ENCODE measurements at places on chromosomes 7 and 10.

DNA sequence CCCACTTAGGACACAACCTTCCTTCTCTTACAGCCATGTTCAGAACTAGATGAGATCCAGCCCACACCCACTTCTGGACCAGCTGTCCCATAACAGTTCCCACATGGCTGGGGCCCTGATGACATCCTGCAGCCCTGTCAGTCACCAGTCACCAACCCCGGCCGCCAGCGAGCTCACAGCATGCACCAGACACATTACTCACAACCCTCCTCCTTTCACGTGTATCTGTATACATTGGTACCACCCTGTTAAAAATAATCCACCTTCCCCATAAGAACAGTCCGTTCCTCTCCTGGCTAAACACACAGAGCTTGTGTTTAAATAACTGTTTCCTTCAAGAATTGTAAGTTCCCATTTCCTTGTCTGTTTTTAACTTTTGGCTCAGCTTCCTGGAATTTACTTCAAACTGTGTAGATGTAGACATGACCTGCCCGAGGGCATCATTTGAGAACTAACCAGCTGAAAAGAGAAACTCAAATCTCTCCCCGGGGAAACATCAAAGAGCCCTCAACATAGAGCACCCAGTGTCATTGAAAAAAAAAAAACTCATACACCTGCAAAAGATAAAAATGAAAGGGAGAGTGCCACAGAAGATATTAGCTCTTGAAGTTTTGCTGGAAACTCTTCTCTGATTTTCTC is 26.0 kb upstream of the PRLHR start:
- DNase-seq: peak; percentile 24

- DNase-seq: no peak
These were observed 118.2 kb downstream of the PRPF18 start for GRCh38 chr10:13704964-13705363.

DNA sequence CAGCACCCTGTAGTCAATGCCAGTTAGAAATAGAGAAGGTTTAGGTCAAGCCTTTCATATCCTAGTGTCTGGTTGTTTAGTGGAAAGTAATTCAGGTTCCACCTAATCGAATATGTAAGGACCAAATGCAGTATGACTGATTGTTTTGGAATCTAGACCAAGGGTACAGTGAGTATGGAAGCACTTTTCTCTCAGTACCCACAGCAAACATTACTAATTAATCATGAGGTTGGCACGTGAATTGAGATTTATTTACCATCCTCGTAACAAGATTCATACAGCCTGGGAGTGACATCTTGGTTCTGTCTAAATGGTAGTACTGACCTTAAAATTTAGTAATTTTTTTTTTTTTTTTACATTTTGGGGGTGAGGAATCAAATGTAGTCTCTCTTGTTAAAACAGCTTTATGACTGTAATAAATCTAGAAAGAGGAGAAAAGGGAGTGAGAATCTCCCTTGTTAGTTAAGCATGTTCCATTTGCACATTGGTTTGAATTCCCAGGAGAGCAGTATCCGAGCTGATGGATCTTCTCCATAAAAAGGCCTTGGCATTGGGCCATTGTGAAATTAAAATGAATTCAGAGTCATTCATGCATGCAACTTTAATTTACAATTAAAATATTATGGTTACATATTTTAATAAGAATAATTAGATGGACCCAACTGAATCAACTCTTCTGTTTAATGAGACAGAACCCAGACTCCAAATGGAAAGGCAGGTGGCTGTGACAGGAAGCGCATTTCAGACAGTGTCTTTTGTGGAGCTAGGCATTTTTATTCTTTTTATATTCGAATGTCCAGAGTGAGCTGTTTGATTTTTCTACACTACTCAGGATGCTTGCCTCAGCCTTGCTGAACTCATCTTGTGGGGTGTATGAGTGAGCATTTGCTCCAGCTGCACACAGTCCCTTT is 57.6 kb downstream of the SNX10 start:
- DNase-seq: no peak

DNA sequence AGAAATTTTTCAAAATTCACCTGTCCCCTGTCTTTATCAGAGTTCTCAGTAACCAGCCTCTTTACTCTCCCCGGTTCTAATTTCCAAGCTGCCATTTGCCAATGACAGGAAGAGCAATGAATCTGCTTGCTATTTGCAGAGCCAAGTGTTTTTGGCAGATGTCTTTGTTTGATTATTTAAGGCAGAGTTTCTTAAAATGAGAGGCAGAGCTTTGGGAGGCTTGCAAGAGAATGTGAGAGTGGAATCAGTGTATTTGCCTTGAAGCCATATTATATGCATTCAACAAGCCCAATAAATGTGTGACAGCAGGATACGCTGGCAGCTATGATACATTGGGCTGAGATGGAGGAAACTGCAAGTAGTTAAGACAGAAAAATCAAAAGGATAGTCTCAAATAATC is 196.5 kb downstream of the PHF14 start:
- DNase-seq: no peak

DNA sequence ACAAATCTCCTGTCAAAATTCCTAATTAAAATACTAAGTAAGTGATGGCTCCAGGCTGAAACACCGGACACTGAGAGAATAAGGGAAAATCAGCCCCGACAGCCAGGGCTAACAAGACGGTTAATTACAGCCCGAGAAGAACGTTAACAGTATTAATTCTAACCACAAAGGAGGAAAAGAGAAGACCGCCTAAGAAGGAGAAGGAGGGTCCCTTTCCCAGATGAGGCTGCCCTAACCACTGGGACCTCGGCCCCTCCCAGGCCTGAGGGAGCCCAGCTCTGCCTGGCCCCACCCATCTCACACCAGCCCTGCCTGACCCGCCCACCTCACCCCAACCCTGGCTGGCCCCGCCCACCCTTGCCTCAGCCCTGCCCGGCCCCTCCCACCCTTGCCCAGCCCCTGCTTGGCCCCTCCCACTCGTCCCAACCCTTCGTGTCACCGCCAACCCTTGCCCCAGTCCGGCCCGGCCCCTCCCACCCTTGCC is 51.3 kb downstream of the PWWP2B start:
- DNase-seq: peak; percentile 30

DNA sequence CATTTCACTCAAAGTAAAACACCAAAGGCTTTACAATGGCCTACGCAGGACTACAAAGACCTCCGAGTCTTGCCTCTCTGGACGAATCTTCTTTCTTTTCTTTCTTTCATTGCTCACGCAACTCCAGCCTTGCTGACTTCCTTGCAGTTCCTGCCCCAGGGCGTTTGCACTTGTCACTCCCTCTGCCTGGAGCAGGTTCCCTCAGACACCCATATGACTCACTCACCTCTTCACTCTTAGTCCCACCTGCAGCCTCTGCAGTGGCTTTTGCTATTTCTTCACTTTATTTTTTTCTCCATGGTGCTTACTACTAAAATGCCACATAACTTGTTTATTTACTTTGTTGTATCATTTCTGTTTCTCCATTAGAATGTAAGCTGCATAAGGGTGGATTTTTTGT is 33.1 kb downstream of the GHRHR start:
- DNase-seq: no peak

GRCh38 chr7:143518521-143518920 is 40.8 kb downstream of the TAS2R41 start:
- DNase-seq: no peak

GRCh38 chr7:144629598-144629997 is 206.3 kb downstream of the TPK1 start:
- no peak for DNase-seq

DNA sequence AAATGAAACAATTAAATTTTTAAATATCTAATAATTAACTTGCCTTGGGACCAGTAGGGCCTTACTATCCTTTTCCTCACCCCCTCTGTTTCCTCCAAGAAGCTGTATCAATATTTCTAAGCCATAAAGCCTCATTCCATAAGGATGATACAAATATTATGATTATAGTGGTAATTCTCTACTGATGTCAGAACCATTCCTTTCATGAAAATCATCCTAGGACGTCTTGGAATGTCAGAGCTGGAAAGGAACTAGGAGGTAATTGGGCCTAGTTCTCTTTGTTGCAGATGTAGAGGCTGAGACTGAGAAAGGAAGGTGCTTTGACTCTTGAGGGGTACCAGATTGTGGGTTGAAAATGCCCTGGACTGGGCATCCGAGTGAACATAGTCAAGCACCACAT is 766.7 kb upstream of the GHITM start:
- DNase-seq: no peak

GRCh38 chr10:115826396-115826795 is 446.6 kb downstream of the GFRA1 start:
- DNase-seq: no peak

DNA sequence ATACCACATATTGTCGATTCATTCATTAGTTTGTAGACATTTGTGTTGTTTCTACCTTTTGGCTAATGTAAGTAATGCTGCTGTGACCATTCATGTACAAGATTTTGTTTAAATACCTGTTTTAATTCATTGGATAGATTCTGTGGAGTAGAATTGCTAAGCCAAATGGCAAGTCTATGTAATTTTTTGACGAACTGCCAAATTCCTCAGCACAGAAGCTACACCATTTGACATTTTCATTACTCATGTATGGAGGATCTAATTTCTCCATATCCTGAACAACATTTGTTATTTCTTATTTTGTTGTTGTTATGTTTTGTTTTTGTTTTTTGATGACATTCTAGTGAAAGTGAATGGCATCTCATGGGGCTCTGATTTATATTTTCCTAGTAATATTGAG is 1351.3 kb upstream of the SORCS1 start:
- DNase-seq: no peak

- DNase-seq: no peak
These were observed 21.0 kb upstream of the FRAT2 start for GRCh38 chr10:97355571-97355975.

DNA sequence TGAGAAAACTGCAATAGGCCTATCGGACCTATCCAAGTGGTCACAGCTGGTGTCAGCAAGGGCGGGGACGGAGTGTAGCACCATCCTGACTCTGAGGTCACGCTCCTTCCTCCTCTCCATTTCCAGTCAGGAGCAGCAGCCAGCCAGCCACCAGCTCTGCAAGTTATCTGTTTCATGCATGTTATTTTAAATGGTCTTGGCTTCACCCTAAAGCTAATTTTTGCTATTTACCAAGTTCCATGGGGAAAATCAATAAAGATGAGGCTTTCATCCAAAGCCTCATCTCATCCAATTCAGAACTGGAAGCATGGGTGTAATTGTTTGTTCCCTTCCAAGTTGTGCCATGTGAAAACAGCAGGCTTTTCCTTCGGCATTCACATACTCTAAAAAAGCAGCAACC is 49.3 kb downstream of the ICA1 start:
- DNase-seq: no peak

GRCh38 chr10:72421885-72422540 is 67.3 kb upstream of the DNAJB12 start:
- DNase-seq: no peak

DNA sequence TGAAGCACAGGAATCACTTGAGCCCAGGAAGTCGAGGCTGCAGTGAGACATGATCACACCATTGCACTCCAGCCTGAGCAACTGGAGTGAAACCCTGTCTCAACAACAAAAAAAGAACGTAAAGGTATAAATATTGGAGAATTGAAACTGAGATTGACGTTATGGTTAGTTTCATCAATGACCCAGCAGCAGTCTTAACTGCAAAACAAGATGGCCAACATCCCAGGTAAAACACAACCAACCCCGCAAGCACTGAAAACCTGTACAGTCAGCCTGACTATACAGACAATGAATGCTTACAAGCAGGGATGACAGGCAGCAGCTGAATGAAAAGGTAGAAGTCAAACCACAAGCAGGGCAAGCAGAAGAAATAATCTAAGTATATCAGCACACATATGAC is 34.7 kb downstream of the WAPL start:
- DNase-seq: no peak

GRCh38 chr10:97640868-97641811 is 669 bp downstream of the PI4K2A start:
- peak; percentile 20 for DNase-seq

- DNase-seq: no peak
These were observed 653 bp upstream of the ADRB1 start for GRCh38 chr10:114042895-114043531.

- peak; percentile 57 for DNase-seq
These were observed 47.4 kb downstream of the DENND11 start for GRCh38 chr7:141654551-141654950.

- DNase-seq: peak; percentile 70
These were observed 36.4 kb downstream of the DPYSL4 start for GRCh38 chr10:132223156-132223590.

DNA sequence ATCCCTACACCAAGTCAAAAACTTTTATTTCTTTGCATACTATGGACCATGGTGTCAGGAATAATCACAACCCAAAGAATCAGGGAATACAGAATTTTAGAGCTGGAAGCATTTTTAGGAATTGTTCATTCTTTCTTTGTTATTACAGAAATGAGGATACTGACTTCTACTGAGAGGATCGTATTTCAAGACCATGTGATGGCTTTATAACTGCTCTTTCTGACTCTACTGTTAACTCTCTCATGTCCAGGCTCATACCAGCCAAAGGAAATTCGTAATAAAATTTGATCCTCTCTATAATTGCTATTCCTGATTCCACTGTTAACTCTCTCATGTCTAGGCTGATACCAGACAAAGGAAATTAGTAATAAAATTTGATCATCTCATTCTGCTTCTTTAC is 1050.9 kb upstream of the C7orf33 start:
- DNase-seq: no peak

- DNase-seq: no peak
These were observed 78.8 kb upstream of the GSDME start for GRCh38 chr7:24836084-24836483.

- no peak for DNase-seq
These were observed 19.9 kb downstream of the WDR86 start for GRCh38 chr7:151389768-151390597.

- no peak for DNase-seq
These were observed 78.8 kb upstream of the ANLN start for GRCh38 chr7:36310897-36311296.

GRCh38 chr10:17038627-17039026 is 91.0 kb downstream of the CUBN start:
- no peak for DNase-seq

DNA sequence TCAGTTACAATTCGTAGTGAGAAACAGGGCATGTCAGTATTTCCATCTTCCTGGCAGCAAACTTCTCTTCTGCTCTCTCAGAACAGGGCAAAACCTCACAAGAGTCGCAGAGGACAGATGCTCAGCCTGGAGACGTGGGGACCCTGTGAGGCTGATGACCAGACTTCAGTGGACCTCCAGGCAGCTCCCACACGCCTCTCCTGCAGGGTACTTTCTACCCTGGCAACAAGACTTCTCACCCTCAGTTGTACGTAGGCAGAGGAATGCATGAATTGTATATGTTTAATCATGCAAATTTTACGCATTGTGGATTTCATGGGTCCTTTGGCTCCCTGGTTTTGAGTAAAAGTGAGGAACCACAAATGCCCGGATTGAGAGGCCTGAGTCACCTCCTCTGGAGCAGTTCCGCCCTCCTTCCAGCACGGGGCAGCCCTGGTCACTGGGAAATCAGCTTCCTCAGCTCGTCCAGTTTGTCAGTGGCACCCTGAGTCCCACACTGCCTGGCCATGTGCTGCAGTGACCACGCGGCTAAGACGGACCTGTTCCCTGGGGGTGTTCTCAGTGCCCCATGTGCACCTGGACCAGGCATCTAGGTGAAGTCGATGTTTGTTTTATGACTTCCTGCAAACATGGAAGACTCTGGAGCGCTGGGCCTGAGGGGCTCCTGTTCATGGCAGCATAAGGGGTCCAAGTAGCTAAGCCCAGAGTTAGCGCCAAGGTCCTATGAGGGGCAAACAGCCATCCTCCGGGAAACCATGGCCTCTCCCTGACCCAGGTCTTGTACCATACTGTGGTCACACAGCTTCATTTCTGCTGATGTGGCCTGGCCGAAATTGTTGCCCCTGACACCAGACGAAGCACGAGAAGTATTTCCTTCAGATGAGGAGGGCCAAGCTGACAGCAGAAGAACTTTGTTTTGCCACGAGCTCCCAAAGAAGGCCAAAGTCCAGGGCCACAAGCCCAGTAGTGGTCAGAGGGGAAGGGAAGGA is 165.1 kb downstream of the TNS3 start:
- DNase-seq: no peak

GRCh38 chr7:51314726-51315125 is 1.9 kb downstream of the COBL start:
- no peak for DNase-seq
